ENCODE measurements at places on chromosomes 16 and 17. TPM values are rescaled to one million over a fixed set of nuclear protein-coding genes. Genes with fewer than 3 reads are reported as not detected.

DNA sequence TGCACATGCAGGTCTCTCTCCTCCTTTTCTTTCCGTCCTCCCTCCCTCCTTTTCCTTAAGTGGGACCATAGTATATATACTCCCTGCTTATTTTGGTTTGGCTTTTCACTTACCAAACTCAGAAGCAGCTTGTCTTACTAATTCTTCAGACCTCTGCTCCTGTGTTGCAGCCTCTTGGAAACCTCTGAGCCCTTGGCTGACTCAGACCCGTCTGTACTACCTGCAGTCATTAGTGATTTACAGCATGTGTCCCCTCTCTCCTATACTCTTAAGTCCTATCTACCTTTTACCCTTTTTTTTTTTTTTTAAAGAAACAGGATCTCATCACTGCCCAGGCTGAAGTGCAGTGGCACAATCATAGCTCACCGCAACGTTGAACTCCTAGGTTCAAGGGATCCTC is 207.0 kb downstream of the STX8 start:
- DNase-seq, result no peak

DNA sequence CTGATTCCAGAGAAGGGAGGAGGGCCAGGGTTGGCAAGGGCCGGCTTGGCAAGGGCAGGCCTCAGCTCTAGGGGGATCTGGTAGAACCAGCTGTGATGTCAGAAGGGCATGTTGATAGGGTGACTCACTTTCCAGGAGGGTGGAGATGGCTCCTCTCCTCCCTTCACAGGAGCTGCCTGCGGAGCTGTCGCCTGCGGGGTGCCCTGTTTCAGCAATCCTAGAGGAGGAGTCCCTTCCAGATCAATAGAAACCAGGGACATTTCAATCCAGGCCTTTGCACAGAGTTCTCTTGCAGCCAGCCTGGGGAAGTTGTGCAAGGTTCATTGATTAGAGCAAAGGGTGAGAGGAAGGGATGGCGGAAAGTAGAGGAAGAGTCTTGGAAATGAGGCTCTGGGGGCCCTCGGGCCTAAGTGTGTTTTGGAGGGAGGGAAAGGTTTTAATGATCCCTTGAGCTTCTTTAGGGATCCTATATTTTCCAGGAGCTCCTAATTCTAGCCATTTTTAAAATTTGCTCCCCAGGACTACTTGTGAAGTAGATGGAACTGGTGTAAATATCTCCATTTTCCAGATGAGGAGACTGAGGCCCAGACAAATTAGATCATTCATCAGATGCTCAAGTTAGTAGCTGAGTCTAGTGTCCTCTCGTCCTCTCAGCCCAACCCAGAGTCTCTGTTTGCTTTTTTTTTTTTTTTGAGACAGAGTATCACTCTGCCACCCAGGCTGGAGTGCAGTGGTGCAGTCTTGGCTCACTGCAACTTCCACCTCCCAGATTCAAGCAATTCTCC is 24.8 kb upstream of the CSNK2A2 start:
- no peak for DNase-seq

Gene FUS
- total RNA-seq, result 158 TPM

Gene ASIC2
- total RNA-seq, result not detected

GRCh38 chr16:78957317-78958100 is 643.0 kb downstream of the MAF start:
- no peak for DNase-seq

Gene TNFRSF13B
- total RNA-seq, result not detected

DNA sequence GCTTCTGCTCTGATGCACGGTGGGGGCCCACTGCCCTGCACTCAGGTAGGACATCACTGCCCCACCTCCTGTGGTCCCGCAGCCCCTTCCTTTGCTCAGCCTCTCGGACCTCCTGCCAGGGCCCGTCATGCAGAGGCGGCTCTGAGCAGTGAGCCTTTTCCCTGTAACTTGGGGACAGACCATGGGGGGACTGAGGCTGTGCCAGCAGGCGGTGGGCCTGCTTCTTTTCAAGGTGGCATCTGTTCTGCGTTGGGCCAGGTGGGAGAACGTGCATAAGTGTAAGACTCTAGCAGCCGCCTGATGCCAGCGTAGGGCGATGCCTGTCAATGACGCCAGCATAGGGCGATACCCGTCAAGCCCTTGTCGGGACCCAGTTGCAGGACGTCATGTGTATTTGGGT is 40.3 kb upstream of the ZNF469 start:
- DNase-seq, result no peak

GRCh38 chr17:65987988-65988387 is 203.9 kb downstream of the CEP112 start:
- DNase-seq, result no peak
